ENCODE measurements at places on chromosomes 11 and 22.

DNA sequence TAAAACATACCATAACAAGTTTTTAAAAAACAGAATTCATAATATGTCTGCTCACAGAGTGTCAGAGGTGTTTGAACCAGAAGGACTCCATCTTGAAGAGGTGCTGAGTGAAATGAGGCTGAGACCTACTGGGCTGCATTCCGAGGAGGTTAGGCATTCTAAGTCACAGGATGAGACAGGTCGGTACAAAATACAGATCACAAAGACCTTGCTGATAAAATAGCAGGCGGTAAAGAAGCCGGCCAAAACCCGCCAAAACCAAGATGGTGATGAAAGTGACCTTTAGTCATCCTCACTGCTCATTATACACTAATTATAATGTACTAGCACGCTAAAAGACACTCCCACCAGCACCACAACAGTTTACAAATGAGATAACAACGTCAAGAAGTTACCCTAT lies 116.4 kb downstream of the ARHGAP32 start:
- no peak for DNase-seq

GRCh38 chr11:69293819-69294505 lies at the start of gene MYEOV:
MYEOV (plus strand) TSS chr11:69294155; CDS start chr11:69295355, 1,200 bp downstream.
- no peak for DNase-seq

DNA sequence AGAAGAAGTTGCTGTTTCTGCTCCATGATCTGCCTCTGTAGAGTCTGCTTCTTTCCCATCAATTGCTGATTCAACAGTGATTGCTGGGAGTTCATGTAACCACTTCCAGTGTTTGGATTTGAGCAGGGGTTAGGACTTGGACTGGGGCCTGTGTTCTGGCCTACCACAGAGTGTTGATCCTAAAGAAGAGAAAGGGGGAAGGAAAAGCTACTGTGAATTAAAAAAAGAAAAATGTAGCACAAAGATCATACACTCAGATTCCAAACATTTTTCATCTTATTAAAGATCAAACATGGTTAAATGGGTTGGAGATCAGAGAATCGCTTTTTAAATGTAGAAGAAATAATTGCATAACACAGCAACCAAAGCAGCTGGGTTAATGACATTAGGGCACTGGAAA lies 67.6 kb upstream of the MTMR2 start:
- DNase-seq, result no peak

GRCh38 chr22:37752189-37753087 lies 55.3 kb upstream of the GCAT start:
- peak; percentile 57 for DNase-seq

- no peak for DNase-seq
These were observed at the start of gene RPS6KA4 for GRCh38 chr11:64358907-64359711. RPS6KA4 (plus strand) TSS chr11:64359162; CDS start chr11:64359236, 74 bp downstream.

DNA sequence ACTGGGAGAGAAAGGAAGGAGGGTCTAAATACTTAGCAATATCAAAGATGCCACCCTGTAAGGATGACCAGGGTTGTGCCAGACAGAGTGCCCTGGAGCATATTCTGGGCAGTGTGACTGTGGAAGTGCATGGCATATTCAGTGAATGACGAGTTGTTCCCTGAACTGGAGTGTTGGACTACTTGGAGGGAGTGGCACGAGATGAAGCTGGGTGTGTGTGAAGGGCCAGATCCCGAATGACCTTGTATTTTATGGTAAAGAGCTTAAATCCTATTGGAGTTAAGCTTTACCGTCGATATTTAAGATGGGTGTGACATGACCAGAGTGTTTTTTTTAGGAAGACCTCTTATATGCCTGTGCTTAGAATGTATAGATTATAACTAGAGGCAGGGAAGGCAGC lies 48.8 kb downstream of the STIM1 start:
- no peak for DNase-seq

- DNase-seq, result no peak
These were observed 79.5 kb upstream of the TTC12 start for GRCh38 chr11:113234888-113235287.

GRCh38 chr22:46791201-46791731 lies 28.8 kb downstream of the TBC1D22A start:
- DNase-seq, result no peak

DNA sequence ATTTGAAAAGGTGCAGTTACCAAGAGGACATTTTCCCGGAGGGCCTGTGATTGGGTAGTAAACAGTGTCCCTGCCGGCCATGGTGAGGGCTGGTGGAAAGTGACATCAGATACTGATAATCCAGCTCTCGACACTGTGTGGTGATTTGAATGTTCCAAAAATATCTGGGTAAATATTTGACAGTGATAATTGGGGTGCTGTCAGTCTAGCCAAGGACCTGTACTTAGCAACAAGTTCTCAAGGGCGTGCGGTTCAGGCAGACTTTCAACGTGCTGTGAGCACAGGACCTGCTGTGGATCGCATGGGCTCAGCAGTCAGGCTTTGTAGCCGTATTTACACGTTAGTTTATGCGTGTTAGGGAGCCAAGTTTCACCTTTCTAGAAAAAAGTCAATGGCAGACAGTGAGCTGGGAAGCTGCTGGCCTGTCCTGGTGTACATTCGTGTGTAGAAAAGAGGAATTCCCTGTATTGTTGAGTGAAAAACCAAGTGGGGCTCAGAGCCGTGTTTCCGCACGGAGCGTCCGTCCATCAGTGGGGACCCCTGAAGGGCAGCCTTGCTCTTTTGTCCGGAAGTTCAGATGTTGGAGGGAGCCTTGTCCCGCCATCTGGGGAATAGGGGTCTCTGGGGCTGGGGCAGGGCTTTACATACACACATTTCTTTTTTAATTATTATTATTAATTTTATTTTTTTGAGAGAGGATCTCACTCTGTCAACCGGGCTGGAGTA lies 11.3 kb downstream of the TRMU start:
- no peak for DNase-seq

GRCh38 chr11:129750343-129751292 lies 65.0 kb upstream of the TMEM45B start:
- peak; percentile 24 for DNase-seq

DNA sequence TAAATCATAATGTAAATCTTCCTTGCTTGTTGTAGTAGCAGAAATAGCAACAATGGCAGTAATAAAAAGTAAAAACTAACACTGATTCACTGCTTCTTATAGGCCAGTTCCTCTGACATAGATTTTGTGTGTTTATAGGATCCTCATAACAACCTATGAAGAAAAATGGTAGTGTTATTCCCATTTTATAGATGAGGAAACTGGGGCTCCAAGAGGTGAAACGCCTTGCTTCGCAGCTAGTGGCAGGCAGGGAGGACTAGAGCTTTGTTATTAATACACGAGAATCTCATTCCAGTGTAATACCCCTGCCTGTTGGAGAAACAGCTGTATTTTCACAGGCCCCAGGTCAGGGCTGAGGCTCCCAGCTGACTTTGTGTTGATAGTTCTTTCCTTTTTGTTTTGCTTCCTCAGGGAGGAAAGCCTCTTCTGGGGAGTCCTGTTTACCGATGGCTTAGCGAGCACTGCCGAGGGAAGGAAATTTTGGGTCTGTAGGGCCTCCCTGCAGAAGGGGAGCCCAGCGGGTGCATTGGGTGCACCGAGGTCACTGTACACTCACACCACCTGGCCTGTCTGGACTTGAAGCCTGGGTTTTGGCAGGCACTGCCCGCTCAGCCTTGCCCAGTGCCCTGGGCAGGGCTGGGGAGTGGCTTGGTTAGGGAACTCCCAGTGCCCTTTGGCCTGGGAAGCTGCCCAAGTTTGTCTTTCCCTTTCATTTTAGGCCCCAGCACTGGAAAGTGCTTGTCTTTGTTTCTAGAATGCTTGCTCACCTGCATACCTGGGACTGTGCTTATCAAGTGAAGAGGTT lies 13.5 kb downstream of the KIAA1671 start:
- no peak for DNase-seq

DNA sequence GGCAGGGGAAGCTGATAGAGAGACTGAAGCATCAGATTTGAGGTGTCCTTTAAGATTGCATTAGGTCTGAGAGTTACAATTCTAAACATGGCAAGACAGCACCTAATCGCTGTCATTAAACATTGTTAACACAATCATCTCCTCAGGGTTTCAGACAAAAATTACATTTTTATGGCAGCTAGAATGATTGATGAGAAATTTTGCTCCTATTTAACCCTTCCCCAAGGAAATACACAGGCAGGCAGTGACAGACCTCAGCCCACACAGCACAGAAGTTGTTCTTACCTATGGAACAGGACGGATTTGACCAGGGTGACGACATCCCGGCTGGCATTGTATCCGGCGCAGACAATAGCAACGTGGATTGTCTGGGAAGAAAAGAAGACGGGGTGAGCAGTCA lies 294.3 kb downstream of the LARGE1 start:
- DNase-seq, result no peak

GRCh38 chr22:46402505-46402904 lies 67.0 kb downstream of the TRMU start:
- no peak for DNase-seq

GRCh38 chr11:17561526-17561925 lies 14.5 kb downstream of the OTOG start:
- no peak for DNase-seq
